Activated CD8-positive, alpha-beta memory T cell treated with anti-CD3 and anti-CD28 coated beads for 1 hour (primary cell): ENCODE measurements at places on chromosomes 2 and 18.

DNA sequence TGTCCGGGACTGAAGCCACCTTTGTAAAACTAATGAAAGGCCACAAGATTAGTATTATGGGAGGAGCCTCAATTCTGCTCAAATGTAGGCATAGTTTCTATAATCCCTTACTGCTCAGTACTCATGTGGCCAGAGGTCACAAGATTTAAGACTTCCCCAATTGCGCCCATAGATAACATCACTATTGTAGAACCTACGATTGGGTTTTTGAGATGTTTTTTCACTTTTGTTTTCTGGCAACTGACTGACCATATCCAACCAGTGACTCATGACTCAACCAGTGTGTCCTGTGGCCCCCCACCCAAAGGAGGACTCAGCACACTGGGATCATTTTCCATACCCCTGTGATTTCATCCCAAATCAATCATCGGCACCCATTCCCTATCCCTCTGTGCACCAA lies 15.2 kb upstream of the TSPYL6 start:
- no peak for DNase-seq

GRCh38 chr2:44684559-44684958 lies 256.9 kb upstream of the SIX3 start:
- no peak for DNase-seq

GRCh38 chr2:177747384-177747783 lies 325.2 kb downstream of the PDE11A start:
- DNase-seq, result no peak

GRCh38 chr2:55228226-55228563 lies 3.9 kb downstream of the CLHC1 start:
- no peak for DNase-seq

- DNase-seq, result no peak
These were observed 63.0 kb upstream of the GALNT13 start for GRCh38 chr2:153808679-153809078.

DNA sequence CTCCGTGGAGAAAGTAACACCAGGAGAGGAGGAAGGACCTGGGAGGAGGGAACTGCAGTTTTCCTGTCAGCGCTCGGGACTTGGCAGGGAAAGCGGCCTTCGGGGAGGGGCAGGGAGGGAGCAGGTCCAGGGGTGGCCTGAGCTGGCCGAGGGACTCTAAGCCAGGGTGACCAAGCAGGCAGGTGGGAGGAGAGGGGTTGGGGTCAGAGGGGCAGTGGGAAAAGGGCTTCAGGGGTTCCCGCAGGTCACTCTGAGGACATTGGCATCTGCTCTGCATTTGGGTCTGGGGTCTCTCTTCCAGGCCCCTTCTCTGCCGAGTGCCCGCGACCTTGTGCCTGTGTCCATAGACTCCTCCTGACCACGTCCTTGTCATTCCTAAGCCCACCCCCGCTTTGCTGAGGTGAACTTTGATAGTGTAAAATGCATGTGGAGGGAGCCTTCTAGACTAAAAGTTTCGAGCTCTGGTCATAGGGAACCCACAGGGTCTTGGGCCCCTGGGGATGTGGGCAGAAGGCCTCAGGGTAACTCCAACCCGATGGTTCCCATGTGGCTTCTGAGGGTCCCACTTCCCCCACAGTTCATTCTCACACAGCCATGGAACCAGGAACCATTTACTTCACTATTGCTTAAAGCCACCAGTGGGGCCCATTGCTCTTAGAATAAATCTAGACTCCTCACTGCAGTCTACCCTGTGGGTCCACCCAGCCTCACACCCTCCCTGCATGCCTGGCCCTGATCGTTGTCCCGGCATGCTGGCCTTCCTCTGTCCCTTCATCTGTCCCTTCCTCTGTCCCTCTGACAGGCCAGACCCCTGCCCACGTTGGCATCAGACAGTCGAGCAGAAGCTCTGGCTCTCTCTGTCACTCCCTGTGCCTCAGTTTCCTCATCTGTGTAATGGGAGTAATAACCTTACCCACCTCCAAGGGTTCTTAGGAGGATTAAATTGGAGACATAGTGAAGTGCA lies 229.2 kb downstream of the SEPTIN10 start:
- DNase-seq, result no peak

DNA sequence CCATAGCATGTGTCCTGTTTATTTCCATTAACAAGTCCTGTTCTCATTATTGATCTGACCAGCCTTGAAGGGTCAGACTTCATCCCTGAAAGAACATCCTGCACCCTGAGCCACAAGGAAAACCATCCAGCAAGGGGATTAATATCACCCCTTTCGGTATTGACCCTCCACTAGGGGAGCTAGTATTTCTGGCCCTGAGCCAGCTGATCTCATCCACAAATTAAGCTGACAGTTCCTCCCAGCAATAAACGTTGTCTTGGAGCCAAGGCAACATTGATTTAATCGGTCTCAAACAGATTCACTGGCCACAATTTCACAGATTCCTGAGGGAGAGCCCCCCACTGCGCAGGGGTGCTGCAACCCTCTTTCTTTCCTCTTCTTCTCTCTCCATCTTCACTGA lies 353.1 kb upstream of the FANCL start:
- DNase-seq, result no peak

GRCh38 chr18:27142891-27143290 lies 42.2 kb downstream of the CHST9 start:
- no peak for DNase-seq

GRCh38 chr2:94872088-94872618 lies 923 bp downstream of the TEKT4 start:
- DNase-seq, result no peak

GRCh38 chr2:230520875-230521155 lies 104.8 kb downstream of the SP100 start:
- no peak for DNase-seq

DNA sequence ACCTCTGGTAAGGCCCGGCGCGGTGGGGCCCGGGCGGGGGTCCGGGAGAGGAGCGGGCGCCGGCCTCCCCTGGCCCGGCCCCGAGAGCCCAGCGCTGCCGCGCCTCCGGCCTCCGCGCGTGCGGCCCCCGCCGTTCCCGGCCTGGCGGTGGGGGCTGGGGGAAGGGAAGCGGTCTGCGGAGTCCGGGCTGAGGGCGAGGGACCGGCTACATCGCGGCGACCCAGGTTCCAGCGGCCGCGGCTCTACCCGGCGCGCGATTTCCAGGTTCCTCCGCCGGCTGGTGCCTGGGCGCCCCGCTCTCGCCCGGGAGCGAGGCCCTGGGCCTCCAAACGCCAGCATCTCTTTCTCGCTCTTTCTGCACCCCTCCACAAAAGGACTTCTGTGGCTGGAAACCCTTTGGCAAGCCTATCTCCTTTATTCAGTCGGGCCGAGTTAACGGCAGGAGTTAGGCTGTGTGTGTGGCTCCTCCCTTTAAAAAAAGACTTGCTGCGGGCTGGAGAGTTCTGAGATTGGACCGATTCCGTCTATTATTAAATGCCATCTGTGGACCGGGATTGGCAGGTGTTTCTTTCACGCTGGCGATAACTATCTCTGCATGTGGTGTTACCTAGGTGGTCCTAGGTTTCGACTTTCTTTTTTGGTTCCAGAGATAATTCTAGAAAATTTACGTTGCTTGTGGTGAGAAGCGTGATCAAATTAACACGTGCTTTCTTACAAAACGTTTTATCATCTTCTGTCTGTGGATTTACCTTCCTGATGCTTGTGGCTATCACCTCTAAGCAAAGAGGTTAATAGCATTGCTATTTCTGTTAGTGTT lies 592 bp downstream of the ME2 start:
- no peak for DNase-seq

- no peak for DNase-seq
These were observed 95.7 kb downstream of the USP40 start for GRCh38 chr2:233470839-233471238.

DNA sequence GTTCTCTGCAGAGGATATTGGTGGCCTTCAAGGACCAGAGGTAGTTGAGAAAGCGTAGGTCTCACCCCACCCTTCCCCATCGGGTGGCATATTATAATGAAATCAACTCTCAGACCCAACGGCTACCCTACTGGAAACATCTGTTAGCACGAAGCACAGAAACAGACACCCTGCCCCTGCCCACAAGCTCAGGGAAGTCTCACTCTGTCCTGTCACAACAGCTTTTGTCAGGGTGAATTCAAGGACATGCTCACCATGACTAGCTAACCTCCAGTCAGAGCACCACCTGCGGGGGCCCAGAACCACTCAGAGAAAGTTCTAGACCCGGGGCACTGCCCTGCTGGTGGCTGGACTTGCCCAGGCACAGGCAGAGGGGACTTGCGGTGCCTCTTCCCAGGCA lies 3.5 kb upstream of the B3GNT7 start:
- DNase-seq, result no peak

DNA sequence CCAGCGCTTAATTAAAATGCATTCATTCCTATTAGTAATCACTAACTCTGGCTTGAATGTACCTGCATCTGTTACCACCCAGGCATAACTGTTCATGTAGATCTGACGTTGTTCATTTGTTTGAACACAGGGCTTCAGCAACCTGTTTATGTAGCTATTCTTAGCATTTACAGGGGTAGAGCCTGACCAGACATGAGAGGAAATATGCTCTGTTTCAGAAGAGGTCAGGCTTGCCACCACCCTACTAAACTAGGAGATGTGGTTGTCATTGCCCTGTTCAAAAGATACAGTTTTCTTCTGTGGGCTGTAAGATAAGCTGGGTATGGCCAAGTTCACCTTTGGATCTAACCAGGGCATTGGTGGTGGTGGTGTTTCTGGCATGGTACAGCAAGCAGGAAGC lies 8.8 kb downstream of the MGAT5 start:
- no peak for DNase-seq

DNA sequence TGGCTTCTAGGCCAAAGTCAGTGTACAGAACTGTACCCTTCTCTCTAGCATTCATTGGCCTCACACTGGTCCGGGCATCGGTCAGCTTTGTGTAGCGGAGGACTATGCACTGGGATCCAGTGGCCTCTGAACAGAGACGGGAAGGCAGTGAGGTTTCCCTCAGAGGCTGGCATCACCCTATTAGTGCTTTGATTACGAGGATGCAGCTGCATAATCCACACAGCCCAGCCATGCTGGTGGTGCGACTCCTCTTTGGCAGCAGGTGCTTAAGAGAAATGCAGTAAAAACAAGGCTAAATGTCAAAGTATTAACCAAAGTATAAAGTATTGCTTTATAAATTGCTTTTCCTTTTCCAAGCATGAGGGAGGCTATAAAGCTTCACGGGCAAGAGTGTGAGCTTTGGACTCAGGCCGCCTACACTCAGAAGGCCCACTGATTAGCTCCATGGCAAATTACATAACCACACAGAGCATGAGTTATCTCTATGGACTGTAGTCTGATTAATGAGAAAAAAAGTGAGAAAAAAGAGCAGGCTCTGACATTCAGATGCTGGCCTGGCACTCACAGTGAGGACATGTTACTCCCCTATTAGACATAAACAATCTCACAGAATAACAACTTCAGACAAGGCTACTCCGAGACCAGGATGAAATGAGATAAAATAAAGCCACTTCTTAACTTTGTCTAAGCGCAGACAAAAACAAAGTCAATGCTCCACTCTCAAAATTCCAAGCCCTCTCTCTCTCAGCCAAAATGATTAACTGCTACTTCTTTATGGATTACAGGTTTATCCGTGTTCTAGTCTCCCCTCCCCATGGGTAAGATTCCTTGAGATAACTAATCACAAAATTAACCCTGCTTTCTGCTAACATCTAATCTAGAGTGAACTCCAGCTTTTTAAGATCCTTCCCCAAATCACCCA lies 6.4 kb upstream of the CRYGC start:
- no peak for DNase-seq

DNA sequence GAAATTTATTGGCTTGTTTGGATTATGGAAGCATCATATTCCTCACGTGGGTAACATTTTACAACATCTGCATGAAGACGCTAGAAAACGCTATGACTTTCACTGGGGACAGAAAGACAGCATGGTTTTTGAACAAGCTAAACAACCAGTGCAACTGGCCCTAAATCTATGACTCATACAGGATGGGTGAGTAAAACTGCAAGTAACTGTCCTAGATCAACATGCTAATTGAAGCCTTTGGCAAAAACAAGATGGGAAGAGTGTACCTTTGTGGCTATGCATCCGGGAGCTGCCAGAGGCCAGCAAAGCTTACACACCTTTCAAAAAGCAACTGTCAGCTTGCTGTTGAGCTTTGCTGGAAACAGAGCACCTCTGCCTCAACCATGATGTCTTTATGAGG lies 1096.0 kb upstream of the DDX18 start:
- no peak for DNase-seq

DNA sequence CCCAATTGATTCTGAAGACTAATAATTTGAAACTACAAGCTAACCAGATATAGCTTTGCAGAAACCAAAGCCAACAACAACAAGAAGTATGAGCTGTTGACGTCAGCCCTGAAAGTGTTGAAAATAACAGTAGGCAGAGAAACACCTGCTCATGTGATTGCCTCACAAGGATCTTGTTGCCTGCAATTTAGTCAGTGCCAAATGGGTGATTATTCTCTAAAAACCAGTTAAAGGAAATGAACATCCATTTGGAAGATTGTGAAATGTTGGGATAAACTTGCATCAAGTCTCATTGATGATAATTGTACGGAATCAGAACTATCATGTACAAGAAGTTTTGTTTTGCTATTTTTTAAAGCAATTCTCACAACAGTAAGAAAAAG lies 2.8 kb downstream of the CYTIP start:
- DNase-seq, result no peak

DNA sequence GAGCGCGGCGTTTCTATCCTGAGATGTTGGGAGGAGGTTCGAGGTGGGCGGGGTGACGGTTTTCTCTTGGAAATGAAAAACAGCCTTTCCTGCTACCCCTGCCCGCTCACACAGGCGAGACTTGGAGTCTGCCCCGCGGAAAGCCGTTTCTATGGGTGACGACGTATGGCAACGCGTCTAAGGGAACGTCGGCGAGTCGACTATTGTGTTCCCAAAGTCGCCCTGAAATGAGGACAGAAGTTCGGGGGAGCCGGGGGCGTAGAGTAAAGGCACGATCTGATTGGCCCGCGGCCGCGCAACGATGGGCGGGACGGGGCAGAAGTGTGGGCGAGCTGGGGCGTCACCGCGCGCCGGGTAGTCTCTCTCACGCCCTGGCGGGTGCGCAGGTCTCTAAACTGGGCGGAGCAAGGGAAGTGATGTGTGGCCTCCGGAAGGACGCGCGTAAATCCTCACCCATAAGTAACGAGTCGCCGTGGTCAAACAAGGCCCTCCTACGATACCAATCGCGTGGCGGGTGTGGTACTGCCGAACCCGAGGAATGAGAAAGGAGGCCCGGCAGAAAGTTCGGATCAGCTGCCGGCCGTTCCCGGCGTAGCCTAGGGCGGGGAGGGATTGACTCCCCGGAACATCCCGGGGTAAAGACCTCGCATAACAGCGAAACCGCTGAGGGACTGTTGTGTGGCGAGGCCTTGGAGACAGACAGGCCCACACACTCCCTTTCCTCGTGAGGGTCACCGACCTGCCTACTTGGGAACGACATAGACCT lies 89.6 kb downstream of the FAM161A start:
- DNase-seq, result peak; percentile 87

DNA sequence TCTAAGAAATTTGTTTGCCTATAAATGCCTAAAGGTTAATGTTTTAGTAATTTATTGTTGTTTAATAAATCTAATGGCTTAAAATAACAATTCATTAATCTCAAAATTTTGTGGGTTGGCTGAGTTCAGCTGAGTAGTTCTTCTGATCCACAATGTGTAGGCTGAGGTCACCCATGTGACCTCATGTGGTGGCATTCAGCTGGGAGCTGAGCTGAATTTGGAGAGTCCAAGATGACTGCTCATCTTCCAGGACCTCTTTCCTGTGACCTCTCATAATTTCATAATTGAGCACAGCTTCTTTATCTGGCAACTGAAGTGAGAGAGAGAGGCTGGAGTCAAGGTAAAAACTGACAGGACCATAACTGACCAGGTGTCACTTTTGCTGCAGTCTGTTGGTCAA lies 132.4 kb downstream of the TXNL1 start:
- no peak for DNase-seq

GRCh38 chr18:70398076-70398475 lies 109.2 kb downstream of the SOCS6 start:
- no peak for DNase-seq
